ENCODE measurements at places on chromosomes 11 and 22. TPM values are rescaled to one million over a fixed set of nuclear protein-coding genes. Genes with fewer than 3 reads are reported as not detected.

GRCh38 chr11:17556999-17557398, 9.9 kb downstream of the OTOG start:
- DNase-seq: peak; percentile 56

GRCh38 chr11:117423046-117423575, 95.5 kb downstream of the CEP164 start:
- DNase-seq: peak; percentile 51

GRCh38 chr11:72720047-72720446, 32.2 kb downstream of the ARAP1 start:
- DNase-seq: peak; percentile 85

- DNase-seq: no peak
Observed at GRCh38 chr22:29308791-29309262, 2.4 kb downstream of the GAS2L1 start.

GRCh38 chr11:68036141-68036716, 2.6 kb upstream of the TCIRG1 start:
- DNase-seq: peak; percentile 75

DNA sequence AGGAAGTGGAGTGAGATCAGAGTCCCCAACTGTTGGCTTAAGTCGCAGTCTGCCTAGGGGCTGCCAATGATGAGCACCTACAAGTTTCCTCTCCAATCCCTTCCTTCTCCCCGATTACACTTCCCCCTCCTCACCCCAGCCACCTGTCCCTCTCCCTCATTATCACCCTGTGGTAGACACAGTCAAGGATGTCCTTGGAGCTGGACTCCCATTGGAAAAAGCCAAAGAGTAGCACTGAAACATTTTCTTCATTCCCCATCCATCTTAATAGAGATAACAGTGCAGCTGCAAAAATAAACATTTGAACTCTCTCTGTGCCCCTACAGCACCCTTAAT, 146.2 kb downstream of the DBX1 start:
- no peak for DNase-seq

GRCh38 chr11:14587258-14587657, 56.3 kb upstream of the PDE3B start:
- DNase-seq: no peak

DNA sequence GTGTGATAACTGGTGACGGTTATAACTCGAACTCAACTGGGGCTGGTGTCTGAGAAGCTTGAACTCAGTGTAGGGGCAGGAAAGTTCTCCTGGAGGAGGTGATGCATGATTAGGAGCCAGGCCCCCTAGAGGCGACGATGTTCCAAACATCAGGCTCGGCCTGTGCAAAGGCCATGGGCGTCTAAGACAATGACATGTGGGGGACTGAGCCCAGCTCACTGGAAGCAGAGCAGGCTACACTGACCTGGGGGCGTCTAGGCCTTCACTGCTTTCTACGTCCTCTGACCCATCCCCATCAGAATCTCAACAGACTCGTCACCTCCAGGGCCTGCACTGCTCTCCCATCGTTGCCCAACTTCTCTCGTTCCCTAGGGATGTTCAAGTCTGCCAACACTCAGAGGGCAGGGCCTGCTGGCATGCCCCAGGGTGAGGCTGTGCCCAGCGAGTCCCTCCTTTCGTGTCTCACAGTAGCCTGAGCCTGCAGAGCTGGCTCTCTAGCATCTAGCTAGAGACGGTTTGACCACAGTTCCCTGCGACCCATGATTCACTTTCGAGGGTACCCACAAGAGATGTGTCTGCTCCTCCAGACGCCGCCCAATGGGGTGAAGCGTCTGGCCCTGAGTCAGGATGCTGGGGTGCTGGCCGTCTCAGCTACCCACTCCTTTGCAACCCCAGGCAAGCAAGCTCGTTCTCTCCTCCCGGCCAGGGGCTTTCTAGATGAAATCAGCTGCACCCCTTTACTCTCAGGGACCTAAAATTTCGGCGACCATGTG, 1.1 kb upstream of the ATG16L2 start:
- DNase-seq: no peak

GRCh38 chr22:24144056-24144777, 37.1 kb upstream of the SUSD2 start:
- DNase-seq: no peak

- no peak for DNase-seq
Observed at GRCh38 chr11:22558664-22559063, 67.0 kb downstream of the FANCF start.

DNA sequence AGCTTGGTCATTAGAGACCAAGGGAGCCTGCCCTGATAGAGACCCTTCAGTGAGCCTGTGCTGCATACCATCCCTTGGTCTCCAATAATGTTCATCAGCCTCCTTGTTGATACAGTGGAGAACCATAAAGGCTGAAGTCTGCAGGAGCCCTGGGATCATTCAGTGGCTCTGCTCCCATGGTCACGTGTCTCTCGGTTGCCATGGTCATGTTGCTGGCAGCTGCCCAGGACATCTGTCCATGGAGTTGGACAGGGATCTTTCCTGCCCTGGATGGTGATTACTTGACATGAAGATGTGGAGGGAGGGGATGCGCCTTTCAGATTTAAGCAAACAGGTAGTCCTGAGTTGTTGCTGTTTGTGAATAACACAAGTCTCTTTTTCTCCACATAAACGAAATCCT, 38.2 kb downstream of the CYB5R2 start:
- no peak for DNase-seq

GRCh38 chr11:130519128-130519932, 70.9 kb downstream of the ADAMTS15 start:
- DNase-seq: no peak

DNA sequence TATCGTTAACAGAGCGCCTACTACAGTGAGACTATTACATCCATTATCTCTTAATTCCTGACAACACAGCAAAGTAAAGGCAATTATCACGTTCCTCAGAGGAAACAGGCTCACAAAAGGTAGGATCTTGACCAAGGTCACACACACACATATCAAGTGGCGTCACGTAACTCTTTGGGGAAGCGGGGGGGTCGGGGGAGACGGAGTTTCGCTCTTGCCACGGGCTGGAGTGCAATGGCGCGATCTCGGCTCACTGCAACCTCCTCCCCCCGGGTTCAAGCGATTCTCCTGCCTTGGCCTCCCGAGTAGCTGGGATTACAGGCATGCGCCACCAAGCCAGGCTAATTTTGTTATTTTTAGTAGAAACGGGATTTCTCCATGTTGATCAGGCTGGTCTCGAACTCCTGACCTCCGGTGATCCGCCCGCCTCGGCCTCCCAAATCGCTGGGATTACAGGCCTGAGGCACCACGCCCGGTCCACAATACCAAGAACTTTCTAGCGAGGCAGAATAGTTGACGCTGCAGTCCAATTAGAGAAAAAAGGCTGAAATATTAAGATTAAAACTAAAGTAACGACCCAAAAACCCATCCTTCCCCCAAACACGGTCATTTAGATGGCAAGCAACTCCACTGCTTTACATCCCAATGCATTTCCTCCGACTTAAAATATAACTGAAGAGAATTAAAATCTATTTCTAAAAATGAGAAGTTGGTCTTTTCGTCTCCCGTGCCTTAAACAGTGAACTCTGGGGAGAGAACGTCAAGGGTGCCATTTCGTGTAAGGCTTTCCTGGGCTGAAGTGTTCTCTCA, 1.2 kb downstream of the DDX17 start:
- DNase-seq: peak; percentile 83

DNA sequence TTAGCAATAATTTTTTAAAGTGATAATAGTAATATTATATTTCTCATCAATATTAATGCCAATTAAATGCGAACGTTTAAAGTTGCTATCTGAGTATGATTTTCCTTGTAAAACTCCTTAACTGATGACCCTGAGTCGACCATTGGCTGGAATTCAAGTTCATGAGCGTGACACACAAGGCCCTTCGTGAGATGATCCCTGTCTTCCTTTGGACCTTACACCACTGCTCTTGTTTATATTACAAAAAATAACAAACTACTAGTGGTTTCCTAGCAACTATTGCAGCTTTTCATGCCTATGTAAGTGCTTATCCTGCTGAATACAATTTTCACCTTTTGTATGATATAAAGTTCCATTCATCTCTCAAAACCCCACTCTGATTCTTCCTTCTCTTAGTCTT, 752.9 kb downstream of the CNTN5 start:
- no peak for DNase-seq

DNA sequence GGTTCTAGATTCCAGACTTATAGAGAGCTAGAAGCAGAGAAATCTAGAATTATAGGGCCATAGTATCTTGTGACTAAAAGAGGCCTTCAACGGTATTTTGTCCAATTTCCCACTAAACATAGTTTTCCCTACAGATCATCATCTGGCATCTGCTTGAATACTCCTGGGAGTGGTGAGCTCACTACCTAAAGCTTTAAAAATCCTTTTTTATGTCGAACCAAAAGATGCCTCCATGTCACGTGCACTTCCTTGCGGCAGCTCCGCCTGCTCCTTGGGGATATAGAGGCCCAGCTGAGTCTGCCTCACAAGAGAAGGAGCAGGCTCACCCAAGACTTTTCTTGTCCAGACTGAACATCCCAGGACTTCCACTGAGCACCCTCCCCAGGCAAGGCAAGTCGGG, 4.3 kb upstream of the MB start:
- no peak for DNase-seq

DNA sequence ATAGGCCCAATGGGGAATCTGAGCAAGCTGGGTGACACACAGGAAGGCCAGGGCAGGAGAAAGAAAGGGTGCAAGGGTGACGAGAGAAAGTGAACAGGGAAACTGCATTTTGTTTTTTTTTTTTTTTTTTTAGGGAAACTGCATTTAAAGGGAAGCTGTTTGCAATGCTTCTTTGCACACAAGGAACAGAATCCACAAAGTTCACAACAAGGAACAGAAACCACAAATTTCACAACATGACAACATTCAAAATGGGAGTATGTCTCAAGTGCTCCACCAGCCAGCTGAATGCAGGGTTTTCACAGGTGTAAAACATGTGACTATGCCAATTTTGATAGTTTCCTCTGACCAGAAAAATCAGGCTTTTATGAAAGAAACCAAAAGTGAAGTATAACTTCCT, 6.8 kb upstream of the PLAAT3 start:
- DNase-seq: no peak

DNA sequence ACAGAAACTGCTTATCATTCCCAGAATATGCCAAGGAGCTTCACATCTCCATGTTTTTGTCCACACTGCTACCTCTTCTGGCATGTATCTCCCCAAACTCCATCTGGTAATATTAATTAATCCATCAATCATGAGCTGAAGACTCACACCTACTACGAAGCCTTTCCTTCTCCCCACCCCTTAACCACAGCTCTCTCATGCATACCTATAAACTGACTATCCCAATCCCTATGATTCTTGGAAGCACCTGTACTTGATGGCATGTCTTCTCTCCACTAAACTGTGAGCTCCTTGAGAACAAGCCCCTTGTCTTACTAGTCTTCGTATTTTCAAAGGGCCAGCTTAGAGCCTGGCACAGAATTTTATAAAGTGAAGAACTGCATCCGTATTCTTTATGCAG, 47.3 kb downstream of the RELT start:
- DNase-seq: no peak

GRCh38 chr11:10387206-10388083, 67.6 kb upstream of the AMPD3 start:
- DNase-seq: no peak

GRCh38 chr11:64152841-64153691, 12.8 kb downstream of the MACROD1 start:
- peak; percentile 91 for DNase-seq

DNA sequence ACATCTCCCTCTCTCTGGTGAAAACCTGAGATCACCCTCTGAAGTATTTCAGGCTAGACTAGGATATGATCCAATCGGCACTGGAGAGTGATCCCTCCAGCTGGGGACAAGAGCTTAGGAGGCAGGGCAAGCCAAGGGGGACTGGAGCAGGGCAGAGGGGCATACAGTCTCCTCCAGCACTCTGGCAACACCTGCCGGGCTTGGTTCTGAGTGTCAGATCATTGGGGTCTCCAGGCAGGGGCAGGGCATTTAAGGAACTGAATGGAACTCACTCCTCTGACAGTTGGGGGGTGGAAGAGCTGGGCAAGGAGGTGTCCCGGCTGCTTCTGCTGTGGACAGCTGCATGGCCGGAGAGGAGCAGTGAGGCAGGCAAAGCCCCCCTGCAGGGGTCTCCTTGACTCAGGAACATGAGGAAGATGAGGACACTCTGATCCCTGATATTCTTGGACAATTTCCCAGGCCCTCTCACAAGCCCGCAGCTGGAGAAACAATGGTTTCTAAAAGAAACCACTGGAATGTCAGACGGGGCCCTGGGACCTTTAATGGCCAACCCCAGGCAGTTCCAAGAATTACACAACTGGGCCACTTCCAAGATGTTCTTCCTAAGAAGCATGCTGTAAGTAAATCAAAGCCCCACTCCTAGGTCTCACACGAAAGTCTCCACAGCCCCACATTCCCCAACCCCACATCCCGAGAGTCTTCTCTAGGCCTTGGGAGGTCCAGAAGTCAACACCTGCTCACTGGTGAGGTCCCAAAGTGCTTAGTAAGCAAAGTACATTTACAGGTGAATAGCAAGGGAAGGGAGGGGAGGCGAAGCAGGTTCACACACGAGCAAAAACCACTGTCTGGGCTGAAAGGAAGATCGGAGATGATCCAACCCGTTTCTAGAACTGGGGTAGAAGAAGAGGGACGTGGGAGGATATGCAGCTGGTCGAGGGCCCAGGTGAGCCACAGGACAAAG, 1.2 kb upstream of the CCDC86 start:
- DNase-seq: no peak

- no peak for DNase-seq
Observed at GRCh38 chr22:40791241-40791640, 27.9 kb downstream of the SLC25A17 start.

GRCh38 chr11:70036971-70037882, 40.9 kb upstream of the ANO1 start:
- DNase-seq: no peak

GRCh38 chr11:12862696-12863469, 146.2 kb upstream of the RASSF10 start:
- DNase-seq: no peak

GRCh38 chr22:40426594-40427333, 56.4 kb downstream of the SGSM3 start:
- no peak for DNase-seq

GRCh38 chr11:44351006-44351660, 41.2 kb upstream of the ALX4 start:
- no peak for DNase-seq

- no peak for DNase-seq
Observed at GRCh38 chr11:19792510-19792909, 79.9 kb downstream of the NAV2 start.

GRCh38 chr22:39024519-39025308, 3.8 kb downstream of the APOBEC3D start:
- DNase-seq: no peak

- DNase-seq: no peak
Observed at GRCh38 chr11:27296497-27296896, 66.5 kb downstream of the CCDC34 start.

Gene SAAL1
- 9.3 TPM for total RNA-seq

Gene MMP11
- 6.2 TPM for total RNA-seq

Gene IGLL1
- not detected for total RNA-seq

Gene VSIG10L2
- not detected for total RNA-seq

Gene ME3
- total RNA-seq: 19.9 TPM

Gene UBQLN3
- not detected for total RNA-seq

Gene TNRC6B
- 40.2 TPM for total RNA-seq

Gene MUC6
- not detected for total RNA-seq

Gene BTBD18
- total RNA-seq: not detected

Gene KMT2A
- 41.4 TPM for total RNA-seq

Gene MIOX
- total RNA-seq: not detected

Gene OTUB1
- total RNA-seq: 48.1 TPM

Gene RFPL3
- total RNA-seq: not detected

Gene SLC25A45
- 10.5 TPM for total RNA-seq

Gene OR52N5
- total RNA-seq: not detected

Gene C11orf52
- total RNA-seq: 2.6 TPM

Gene DEUP1
- total RNA-seq: not detected

Gene OMP
- total RNA-seq: not detected

Gene CLTCL1
- 18.0 TPM for total RNA-seq

Gene VPREB1
- not detected for total RNA-seq

Gene SCARF2
- total RNA-seq: 5.2 TPM

Gene TMEM45B
- 0.11 TPM for total RNA-seq

Gene UPK2
- total RNA-seq: not detected

All from cardiac septum (tissue), 1 donor.